OCI-LY7 (cell line): ENCODE measurements at places on chromosomes 7 and 10.

GRCh38 chr7:158495786-158496185 is 91.8 kb downstream of the PTPRN2 start:
- DNase-seq, result peak; percentile 19

DNA sequence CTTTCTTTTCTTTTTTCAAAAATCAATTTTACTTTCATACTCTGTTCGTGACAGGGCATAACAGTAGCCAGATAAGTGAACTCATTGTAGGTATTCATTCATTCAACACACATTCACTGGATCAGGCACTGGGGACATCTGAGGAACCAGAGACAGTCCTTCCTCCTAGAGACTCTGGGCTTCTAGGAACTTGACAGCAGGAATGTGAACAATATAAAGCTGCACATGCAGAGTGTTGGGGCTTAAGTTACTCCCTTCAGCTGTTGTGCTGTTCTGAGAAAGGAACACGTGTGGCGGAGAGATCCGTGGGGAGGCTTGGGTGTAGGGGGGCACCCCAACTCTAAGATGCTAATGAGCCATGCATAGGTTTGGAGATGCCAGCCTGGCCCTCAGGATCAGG is 120.4 kb downstream of the PKD1L1 start:
- no peak for DNase-seq

DNA sequence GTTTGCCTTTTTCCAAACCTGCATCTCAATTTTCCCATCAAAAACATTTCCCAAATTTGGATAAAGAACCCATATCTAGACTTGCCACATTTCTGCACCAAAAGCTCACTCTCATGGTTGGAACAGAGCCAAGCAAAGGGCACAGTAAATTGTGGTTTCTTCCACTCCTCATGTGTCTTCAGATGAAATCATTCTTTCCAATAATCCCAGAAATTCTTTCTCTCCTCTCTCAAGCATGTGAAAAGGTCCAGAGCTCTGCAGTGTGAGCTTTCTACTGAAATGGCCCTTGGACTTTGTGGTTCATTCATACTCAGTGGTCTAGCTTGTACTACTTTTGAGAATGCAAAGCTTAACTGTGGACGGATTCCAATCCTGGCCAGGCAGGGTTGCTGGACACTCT is 19.8 kb downstream of the PRSS2 start:
- no peak for DNase-seq

DNA sequence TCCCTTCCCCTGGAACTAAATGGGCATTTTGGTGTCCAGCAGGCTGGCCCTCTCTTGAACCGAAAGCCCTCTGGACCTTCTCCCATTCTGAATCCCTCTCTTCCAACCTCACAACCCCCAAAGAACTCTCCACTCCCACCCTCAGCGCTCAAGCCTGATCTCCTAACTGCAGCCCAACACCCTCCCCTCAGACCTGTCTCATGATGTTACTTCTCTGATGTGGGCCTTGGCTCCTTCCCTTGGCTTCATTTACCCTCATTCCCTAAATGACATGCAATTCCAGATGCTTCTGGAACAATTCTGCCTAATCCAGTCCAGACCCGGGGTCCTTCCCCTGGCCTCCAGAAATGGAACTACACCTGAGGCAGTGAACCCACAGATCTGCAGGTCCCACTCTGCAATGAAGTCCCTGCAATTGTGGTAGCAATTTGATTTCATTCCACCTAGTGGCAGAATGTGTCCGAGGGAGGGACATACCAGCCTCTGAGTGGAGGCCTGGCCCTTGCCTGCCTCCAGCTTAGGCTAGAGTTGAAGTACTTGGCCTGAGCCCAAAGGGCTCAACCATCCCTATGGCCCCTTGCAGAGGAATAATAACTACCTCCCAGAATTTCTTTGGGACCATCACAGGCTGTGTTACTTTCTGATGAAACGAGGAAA is 4.1 kb upstream of the CEP41 start:
- DNase-seq, result peak; percentile 13

- peak; percentile 41 for DNase-seq
These were observed 15.5 kb upstream of the SLC18A3 start for GRCh38 chr10:49594594-49594993.

GRCh38 chr10:130360826-130361311 is 224.7 kb downstream of the GLRX3 start:
- DNase-seq, result no peak
